ENCODE measurements at places on chromosomes 12 and 14. TPM values are rescaled to one million over a fixed set of nuclear protein-coding genes. Genes with fewer than 3 reads are reported as not detected.

Gene PLEKHG7
- total RNA-seq, result not detected

Gene SFSWAP
- total RNA-seq, result 30.1 TPM

Gene TNFAIP2
- 60.1 TPM for total RNA-seq

Gene ANG
- 7.2 TPM for total RNA-seq

Gene RPL6
- total RNA-seq, result 918 TPM

Gene PTPRR
- total RNA-seq, result not detected

Gene PCED1B
- 0.29 TPM for total RNA-seq

Gene STON2
- total RNA-seq, result 49.6 TPM

Gene APAF1
- total RNA-seq, result 15.2 TPM

Gene IFNG-AS1
- 0.29 TPM for total RNA-seq

Gene NANOG
- under 0.01 TPM for total RNA-seq

Gene SMOC1
- total RNA-seq, result 25.7 TPM

Gene DTX1
- under 0.01 TPM for total RNA-seq

Gene RPL10L
- not detected for total RNA-seq

Gene GPR137C
- total RNA-seq, result 0.59 TPM

Gene KRT83
- total RNA-seq, result not detected

Gene TPH2
- total RNA-seq, result under 0.01 TPM

Gene OR4E1
- total RNA-seq, result not detected

Gene FERMT2
- 220 TPM for total RNA-seq

Gene KRT78
- total RNA-seq, result not detected

Gene TEX22
- total RNA-seq, result under 0.01 TPM

All from osteoblast (primary cell).